ENCODE measurements at places on chromosomes 3 and 15.
A peak's percentile ranks its signal among the peaks of the same experiment; 100 is the strongest.

DNA sequence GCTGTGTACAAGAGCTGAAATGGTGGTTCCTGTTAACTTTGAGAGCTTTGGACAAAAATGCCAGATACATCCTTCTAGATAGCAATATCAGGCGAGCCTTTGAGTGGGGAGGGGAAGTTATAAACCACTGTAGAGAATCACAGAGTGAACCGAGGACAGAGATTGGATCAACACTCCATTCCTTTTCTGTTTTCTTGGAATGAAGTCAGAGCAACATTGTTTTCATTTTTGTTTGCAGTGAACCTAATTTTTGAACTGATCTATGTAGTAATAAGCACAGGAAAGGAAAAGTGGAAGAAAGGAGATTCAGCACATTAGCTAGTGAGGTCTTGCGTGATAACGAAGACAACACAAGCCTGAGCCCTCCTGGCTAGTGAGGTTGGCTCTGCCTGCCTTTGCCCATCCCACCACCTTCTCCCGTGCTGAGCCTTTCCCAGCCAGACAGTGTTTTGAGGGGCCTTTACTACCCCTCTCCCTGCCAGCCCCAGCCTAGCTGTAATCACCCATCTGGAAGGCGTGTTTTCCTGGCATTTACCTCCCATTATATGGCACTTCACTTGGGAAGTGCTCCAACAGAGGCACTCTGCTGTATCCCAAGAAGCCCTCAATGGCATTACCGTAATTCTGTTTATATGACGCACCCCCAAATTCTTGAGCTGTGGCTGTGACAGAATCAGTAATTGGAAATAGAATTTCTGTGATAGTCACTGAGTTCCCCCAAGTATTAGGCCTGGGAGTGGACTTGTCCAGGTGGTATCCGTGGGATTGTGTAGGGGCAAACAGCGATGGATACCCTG is 129.8 kb downstream of the CACNA1D start:
- DNase-seq, result no peak

GRCh38 chr3:190497811-190498210 is 16.1 kb upstream of the IL1RAP start:
- DNase-seq, result no peak

DNA sequence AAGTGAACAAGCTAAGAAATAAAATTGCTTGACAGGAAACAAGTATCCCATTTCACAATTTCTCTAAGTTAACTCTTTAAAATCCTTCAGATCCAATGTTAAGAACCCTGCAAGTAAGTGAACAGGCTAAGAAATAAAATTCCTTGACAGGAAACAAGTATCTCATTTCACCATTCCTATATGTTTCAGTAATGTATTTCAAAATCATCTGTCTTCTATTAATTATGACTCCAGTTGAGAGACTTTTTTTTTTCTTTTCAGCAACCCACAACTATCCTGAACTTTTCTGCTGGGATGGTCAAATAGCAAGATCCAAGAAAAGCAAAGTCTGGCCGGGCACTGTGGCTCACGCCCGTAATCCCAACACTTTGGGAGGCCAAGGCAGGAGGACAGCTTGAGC is 2.4 kb upstream of the SLC12A6 start:
- no peak for DNase-seq

- no peak for DNase-seq
These were observed 101.2 kb downstream of the HES1 start for GRCh38 chr3:194237110-194237509.

DNA sequence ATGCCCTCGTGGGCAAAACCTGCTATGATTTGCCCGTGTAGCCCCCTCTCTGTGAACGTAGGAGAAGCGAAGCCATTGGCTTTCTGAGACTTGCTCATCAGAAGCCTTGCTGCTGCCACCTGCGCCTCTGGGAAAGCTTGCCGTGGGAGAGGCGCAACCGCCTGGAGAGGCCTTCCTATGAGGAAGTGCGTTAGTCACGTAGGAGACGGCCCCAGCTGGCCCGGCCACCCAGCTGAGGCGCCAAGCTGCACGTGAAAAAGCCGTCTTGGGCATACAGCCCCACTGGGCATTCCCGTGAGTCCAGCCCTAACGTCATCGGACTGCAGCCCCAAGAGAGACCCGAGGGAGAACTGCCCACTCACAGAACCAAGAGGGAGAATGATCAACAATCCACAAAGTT is 49.1 kb upstream of the TJP1 start:
- DNase-seq, result no peak

- no peak for DNase-seq
These were observed 2.3 kb downstream of the XYLB start for GRCh38 chr3:38348903-38349302.

- no peak for DNase-seq
These were observed 32.5 kb downstream of the GBE1 start for GRCh38 chr3:81728766-81729544.

DNA sequence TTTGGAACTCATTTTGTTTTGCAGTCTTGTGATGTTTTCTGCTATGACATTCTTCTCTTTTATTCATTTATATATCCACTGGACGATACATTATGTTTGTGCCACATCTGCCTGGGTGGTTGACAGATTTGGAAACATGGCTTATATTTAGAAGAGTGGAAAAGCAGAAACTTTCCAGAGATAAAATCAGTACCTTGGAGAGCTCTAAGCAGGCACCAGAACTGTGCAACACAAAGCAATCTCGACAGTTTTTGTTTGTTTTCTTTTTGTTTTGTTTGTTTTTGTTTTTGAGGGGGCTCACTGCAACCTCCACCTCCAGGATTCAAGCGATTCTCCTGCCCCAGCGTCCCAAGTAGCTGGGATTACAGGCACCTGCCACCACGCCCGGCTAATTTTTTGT is 45.5 kb downstream of the SYN2 start:
- no peak for DNase-seq

GRCh38 chr15:93716615-93717231 is 514.6 kb upstream of the MCTP2 start:
- DNase-seq, result no peak

DNA sequence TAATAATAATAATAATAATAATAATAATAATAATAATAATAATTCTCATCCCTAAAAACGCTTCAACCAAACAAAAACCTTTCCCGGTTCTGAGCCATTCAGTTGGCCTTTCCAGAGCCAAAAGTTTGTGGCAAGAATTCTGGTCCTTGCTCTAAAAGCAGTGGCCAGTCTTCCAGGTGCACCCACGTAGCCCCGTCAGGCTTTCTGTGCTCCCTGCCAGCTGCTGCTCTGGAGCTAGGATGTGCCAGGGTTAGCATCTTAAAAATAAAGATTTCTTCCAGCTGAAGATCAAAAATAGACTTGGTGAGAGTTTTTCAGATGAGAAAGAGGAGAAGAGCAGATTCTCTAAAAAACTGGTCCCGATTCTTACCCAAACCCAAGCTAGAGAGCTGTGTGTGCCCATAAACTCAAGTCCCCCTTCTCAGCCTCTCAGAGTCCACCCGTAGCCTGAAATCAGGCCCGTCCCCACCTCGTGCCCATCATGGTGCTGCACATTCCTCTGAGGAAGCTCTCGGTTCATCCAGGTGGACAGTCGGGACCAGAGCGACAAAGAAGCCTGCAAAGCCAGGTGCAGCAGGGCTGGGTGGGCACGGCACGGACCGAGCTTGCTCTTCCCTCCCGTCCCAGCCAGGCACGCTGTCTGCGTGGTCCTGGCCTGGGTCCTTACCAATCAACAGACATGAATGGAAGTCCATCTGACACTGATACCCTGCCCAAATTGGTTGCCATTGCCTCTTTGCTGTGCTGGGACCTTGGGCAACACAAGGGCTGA is 155.6 kb downstream of the LRRC28 start:
- no peak for DNase-seq

GRCh38 chr15:85742186-85742821 is 52.4 kb downstream of the KLHL25 start:
- DNase-seq, result no peak

GRCh38 chr15:61517335-61517734 is 288.2 kb upstream of the RORA start:
- no peak for DNase-seq

DNA sequence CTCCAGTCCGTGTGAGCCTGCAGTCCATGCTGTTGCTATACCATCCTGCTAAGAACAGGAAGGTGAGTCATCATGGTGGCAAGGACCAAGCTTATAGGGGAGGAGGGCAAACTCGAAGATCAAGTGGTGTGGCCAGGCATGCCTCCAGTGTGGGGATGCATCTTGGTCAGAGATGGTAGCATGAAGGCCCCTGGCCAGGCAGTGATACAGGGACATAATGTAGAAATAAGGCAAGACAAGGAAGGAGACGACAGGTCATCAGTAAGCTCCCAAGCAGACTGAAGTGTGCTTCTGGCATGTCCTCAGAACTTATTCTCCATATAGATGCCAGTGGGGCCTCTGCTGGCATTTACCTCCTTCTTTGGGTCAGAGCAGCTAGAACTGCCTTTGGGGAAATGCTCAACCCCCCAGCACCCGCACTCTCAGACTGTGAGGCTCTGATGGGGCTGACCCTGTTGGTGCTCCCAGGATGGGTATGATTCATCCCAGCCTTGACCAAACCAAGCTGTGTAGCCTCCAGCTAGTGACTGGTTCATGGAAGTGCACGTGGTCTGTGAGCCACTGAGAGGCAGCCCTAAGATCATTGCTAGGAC is 52.5 kb upstream of the ATP2B2 start:
- no peak for DNase-seq

DNA sequence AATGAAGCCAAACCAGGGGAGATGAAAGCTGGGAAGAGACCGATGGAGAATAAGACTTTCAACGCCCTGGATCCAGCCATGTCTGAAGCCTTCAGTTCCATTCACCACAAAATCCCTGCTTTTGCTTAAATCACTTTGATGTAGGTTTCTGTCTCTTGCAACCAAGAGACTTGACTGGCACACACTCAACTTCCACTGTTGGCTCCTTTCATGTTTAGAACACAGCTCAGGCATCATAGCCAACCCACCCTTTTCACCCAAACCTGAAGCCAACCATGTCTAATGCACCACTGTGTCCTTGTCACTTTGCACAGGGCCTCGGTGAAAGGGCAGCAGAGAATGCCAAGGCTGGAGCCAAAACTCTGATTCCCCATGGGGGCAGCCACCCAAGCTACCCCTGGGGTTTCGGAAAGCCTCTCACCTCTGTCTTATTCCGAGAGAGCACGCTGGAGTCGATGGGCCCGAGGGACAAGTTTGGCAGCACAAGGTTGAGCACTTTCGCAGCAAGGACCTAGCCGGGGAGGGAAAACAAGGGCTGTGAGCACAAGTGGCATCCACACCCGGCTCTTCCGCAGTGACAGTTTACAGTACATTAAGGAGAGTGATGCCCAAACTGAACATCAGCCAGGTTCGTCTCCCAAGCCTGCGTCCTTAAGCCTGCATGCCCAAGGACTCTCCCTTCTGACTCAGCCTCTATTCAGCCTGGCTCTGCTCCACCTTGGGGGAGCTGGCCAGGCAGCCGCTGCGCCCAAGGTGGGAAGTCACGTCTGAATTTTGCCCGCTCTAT is 37.6 kb downstream of the ABTB1 start:
- DNase-seq, result no peak

DNA sequence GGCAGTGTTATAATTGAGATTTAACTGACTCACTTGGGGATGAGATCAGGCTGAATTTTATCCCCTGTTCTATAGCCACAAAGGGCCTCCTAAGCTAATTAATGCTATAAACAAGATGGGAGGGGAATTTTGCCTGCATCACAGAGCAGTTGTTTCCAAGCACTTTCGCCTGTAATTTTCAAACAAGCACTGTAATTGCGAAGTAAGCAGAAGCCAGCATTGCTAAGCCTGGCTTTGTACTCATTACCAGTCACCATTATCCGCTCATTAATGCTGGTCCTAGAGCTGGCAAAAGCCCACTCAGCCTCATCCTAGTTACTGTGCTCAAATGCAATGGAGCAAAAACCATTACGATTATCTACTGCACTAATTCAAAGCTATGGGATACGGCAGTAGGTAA is 356.6 kb upstream of the UBE2E2 start:
- DNase-seq, result no peak

- peak; percentile 66 for DNase-seq
These were observed 82.9 kb upstream of the GSK3B start for GRCh38 chr3:120177151-120177550.

DNA sequence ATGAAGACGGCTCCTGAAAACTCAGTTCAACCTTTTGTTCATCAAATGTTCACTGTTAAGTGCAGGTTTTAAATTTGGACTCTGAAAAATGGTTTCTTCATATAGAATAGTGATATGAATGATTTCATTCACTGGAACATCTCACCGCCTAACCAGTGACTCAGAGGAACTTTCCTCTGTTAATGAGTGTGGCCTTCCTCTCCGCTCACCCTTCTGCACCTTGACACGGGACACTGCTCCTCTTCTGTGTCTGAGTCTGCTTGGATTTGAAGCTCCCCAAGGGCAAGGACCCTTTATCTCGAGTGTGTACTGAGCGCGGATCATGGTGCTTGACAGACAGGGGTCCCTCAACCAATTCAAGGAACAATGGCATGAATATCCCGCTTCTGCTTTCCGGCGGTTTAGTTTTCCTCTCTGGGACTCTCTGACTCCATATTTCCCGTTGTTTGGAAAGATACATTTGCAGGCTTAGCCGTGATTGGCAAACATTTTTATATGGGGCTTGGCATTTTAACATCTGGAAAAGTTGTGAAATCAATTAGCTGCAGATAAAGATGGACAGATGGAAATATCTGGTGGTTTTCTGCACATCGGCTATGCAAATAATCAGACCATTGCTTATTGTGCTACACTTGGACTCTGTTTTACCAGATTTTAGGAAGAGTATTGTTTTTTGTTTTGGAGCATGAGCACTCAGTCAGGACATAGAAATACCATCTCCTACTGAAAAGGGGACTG is 20.9 kb downstream of the KBTBD8 start:
- no peak for DNase-seq

DNA sequence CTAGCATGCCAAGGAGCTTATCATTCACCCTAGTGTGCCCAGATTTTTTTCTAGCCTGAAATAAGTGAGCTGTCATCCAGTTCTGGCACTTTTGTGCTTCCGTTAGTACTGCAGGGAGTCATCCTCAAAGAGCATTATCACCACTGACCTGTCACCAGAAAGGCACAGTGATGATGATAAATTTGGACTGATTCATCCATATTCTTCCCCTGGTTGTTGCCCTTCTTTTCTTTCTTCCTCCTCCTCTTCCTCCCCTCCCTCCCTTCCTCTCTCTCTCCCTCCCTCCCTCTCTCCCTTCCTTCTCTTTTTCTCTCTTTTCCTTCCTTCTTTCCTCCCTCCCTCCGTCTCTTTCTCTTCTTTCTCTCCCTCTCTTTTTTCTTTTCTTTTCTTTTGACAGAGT is 21.3 kb downstream of the SLC35G2 start:
- no peak for DNase-seq

GRCh38 chr15:76163457-76164295 is 103.9 kb downstream of the TMEM266 start:
- peak; percentile 68 for DNase-seq

GRCh38 chr3:73332558-73332957 is 271.1 kb downstream of the EBLN2 start:
- no peak for DNase-seq

DNA sequence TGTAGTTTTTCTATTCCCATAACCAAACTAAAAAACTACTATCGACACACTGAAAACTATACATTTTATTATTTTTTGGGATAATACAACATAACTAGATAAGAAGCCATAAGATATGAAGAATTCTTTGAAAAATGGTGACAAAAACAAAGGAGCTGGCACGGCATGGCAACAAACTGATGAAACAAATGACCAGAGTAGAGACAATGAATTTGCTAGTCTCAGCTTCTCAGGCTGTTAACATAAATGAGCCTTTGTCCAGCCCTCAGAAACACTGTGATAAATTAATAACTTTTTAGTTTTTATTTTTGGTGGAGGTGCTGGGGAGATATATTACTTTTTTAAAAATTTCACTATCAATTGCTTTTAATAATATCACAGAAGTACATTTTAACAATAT is 100.7 kb downstream of the SMARCC1 start:
- no peak for DNase-seq

- no peak for DNase-seq
These were observed 27.8 kb upstream of the IGF2BP2 start for GRCh38 chr3:185852635-185853034.

GRCh38 chr3:169966951-169967915 is 626 bp downstream of the SEC62 start:
- no peak for DNase-seq

Data from BJ (cell line).